Lung (tissue), 17 donors: ENCODE measurements at places on chromosomes 16 and 17. TPM values are rescaled to one million over a fixed set of nuclear protein-coding genes. Genes with fewer than 3 reads are reported as not detected.
A peak's percentile ranks its signal among the peaks of the same experiment; 100 is the strongest.

DNA sequence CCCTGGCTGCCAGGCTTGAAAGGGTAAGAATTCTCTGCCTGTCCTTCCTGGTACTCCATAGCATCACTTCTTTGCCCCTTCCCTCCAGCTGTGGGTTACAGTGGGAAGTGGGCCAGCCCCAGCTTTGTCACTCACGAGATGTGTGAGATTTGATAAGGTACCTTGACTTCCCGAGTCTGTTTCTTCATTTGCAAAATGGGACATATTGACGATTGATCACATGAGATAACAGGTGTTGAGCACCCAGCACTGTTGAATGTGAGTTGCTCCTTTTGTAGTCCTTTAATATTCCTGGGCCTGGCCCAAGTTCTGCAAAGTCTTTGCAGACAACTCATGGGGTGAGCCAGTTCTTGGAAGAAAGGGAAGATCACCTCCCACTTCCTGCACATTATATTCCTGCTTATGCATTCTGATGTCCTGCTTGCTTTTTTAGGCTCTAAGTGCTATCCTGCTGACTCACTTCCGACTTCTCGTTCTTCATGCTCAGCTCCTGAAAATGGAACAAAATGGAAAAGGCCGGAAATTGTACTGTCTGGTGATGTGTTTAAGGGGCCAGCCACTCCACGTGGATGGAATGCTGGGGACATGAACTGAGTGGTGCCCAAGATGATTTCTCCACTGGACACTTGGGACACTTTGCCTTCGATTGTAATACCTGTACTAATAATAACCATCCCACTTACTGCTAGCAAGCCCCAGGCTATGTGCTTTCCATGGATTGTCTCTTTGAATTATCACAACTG, 8.3 kb upstream of the NLK start:
- DNase-seq = no peak
- no peak overlapping the region for H3K27ac ChIP-seq
- no peaks in the 10 kb centered on the region for H3K4me1 ChIP-seq
- no peaks in the 10 kb centered on the region for H3K27me3 ChIP-seq
- no peak overlapping the region for H3K4me3 ChIP-seq
- H3K36me3 ChIP-seq = no peaks in the 10 kb centered on the region

DNA sequence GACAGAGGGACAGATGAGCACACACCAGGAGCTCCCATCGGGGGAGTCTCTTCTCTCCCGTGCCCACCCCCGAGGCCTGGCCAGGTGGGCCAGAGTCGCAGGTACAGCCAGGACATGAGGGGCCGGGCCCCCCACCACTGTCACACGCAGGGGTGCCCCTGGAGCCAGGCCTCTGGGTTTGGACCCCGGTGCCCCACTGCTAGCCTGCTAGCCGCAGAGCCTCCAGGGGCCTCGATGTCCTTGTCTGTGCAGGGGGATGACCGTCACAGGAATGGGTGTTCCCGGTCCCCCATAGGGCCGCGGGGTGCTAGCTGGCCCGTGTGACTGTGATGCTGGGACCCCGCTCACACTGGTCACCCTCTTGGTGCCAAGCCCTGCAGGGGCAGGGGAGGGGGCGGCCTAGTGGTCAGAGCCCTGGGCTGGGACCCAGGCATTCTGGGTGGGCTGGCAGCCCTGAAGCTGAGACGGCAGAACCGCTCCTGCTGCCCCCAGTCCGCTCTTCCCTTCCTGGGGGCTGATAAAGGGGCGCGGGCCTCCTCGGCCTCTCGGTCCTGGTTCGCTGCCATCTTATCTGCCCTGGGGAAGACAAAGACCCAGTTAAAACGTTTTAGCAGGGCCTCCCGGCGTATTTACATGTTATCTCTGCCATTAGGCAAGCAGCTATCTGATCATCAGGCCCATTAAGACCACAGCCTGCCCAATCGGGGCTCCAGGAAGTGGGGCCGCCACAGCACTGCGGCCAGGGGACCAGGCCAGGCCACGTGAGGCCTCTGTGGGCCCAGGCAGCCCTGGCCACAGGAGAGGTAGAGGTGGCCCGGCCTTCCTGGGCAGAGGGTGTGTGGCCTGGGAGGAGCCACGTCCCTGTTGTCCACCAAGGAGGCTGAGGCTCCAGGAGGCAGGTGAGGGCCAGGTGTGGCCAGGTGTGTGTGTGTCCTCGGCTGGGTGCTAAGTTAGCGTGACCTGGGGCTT, 57.2 kb upstream of the ZC3H18 start:
- H3K36me3 ChIP-seq = no peaks in the 10 kb centered on the region
- no peak overlapping the region for H3K27ac ChIP-seq
- no peak overlapping the region for H3K4me3 ChIP-seq
- peak; percentile 67 for DNase-seq

DNA sequence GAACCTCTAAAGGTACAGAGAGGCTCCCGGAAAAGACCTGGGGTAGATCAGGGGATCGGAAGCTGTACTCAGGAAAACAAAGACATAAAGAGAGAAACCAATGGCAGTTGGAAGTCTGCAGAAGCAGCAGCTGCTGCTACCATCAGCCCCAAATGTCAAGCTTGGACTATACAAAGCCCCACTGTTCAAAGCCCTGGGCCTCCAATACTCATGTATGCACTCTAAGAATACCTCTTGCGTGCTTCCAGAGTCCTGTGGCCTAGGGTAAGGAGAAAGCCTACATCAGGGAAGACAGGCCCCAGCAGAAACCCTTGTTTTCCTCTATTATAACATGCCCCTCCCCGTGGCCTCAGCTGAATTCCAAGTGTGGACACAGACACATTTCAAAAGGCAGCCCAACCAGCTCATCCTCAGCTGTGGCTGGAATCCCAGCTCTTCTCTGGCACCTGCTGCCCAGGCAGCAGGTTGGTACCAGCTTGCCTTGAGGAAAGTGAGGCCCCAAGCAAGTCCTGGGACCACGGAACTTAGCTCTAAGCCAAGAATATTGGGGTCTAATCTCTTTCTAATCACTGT, 19.3 kb upstream of the MTMR4 start:
- H3K36me3 ChIP-seq = no peaks in the 10 kb centered on the region
- H3K27ac ChIP-seq = no peak overlapping the region
- H3K4me1 ChIP-seq = peaks cover 32% of the 10 kb centered on the region
- H3K4me3 ChIP-seq = no peak overlapping the region
- no peak for DNase-seq

DNA sequence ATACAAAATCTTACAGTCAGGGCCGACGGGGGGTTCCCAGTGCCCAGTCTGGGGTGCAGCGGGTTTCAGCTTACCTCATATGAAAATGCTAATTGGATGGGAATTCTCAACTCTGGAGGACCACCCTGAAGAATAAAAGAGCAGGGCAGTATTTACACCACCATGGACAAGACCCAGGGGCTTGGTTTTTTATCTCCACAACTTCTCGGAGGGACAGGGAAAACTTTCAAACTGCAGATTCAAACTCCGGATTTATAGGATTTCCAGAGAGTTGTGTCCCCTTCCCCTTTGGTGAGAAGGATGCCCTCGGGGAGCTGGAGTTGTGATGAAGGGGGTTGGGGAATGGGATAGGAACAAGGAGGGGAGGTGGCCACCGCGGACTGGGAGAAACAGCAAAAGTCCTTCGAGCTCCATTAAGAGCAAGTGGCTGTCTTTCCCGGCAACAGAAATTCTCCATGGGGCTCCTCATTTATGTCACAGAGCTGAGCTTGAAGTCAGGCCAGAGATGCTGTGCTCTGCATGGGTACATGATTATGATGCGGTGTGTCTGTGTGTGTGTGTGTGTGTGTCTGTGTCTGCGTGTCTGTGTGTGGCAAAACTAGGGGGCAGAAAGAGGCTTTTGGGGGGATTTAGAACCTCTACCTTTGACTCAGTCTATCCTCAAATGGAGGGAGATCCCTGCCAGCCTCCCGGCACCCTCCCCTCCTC, 15.7 kb downstream of the FOXL1 start:
- H3K36me3 ChIP-seq = no peaks in the 10 kb centered on the region
- H3K27ac ChIP-seq = no peak overlapping the region
- no peak for DNase-seq
- no peak overlapping the region for H3K4me3 ChIP-seq
- no peaks in the 10 kb centered on the region for H3K27me3 ChIP-seq

DNA sequence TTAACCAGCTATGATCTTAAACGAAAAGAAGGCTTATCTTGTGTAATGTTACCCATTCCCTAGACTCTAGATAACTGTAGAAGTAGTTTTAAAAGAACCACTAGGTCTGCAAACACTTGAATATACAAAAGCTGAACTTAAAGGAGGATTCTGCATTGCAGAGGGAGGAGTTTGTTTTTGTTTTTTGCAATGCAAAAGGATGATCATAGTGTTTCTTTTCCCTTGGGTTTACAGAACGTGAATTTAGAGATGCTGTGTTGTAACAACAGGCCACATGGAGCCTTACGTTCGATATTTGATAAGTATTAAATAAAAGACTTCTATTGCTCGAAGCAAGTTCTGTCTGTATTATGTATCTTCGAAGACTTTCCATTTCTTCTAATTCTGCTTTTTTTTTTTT, 77.6 kb downstream of the CHD9 start:
- H3K36me3 ChIP-seq = no peaks in the 10 kb centered on the region
- no peak overlapping the region for H3K4me3 ChIP-seq
- DNase-seq = peak; percentile 29
- H3K4me1 ChIP-seq = peaks cover 11% of the 10 kb centered on the region
- H3K27me3 ChIP-seq = no peaks in the 10 kb centered on the region
- no peak overlapping the region for H3K27ac ChIP-seq

- no peaks in the 10 kb centered on the region for H3K36me3 ChIP-seq
- DNase-seq = no peak
- H3K4me1 ChIP-seq = peaks cover 4% of the 10 kb centered on the region
- no peaks in the 10 kb centered on the region for H3K27me3 ChIP-seq
- peak overlapping the region; percentile 4 for H3K27ac ChIP-seq
Measured at GRCh38 chr16:84806256-84806889, 13.4 kb upstream of the CRISPLD2 start.

- no peaks in the 10 kb centered on the region for H3K27me3 ChIP-seq
- DNase-seq = no peak
- peaks cover 51% of the 10 kb centered on the region for H3K36me3 ChIP-seq
- H3K4me3 ChIP-seq = no peak overlapping the region
- no peaks in the 10 kb centered on the region for H3K4me1 ChIP-seq
Measured at GRCh38 chr16:68563631-68564381, 24.7 kb downstream of the ZFP90 start.

DNA sequence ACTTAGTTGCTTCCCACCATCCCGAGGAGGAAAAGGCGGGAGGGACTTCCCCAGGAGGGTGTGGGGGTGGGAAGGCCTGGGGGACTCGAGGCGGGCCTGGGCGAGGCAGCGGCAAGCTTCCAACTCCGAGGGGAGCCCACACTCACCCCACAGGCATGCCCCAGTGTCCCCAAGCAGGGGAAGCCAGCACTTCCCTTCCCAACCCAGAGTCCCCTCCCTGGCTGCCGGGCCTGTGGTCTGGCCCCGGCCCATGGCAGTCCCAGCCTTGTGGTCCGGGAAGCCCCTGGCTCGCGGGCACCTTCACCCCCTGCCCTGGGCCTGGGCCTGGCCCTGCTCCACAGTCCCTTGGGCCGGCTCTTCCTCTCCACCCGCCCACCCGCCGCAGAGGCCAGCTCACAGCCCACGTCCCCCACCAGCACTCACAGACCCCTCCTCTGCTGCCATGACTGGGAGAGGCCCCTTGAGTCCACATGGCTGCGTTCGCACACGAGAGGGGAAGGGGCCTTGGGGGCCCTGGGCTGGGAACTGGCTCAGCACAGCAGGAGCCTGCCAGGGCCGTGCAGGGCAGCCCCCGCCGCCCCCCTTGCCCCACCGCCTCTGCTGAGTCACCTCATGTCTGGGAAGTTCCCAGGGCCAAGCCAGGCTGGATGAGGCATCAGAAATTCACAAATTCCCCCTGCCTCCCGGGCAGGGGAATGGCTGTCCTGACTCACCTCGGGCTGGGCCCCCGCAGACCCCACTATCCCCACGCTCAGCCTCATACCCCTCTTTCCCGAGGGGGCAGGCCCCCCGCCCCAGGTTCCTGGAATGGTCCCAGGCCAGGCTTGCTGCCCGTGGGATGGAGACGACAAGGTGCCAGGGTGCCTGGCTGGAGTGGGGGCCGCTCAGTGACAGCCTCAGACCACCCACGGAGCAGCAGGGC, 27.8 kb downstream of the BAHCC1 start:
- H3K27ac ChIP-seq = peak overlapping the region; percentile 66
- no peaks in the 10 kb centered on the region for H3K27me3 ChIP-seq
- no peaks in the 10 kb centered on the region for H3K36me3 ChIP-seq
- H3K4me1 ChIP-seq = peaks cover 62% of the 10 kb centered on the region

DNA sequence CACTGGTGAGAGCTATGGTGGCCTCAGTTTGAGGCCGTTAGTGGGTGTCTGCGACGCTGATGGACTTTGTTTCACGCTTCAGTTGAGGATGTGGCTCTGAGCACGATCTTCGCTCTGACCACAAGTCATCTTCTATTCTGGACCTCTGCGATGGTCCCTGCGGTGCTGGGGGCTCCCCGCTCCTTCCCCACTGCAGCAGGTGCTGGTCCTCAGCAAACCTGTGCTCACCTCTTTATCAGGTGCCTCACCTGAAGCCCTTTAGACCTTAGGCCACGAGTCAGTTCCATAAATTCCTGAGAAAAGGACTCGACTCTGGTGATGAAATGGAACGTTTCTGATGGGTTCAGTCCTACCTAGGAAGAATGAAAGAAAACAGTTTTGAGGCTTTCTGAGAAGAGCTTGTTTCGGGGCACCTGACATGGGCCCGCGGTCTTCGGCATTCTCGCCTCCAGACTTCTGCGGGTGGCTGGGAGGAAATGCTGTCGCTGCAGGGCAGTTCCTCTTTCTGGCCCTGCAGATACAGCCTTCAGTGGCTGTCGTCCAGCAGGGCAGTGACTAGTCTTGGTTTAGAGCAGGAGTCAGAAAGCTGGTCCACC, 4.7 kb downstream of the KCTD5 start:
- peaks cover 4% of the 10 kb centered on the region for H3K4me1 ChIP-seq
- no peaks in the 10 kb centered on the region for H3K27me3 ChIP-seq
- no peak overlapping the region for H3K4me3 ChIP-seq

- no peak overlapping the region for H3K4me3 ChIP-seq
- H3K27me3 ChIP-seq = no peaks in the 10 kb centered on the region
- no peak overlapping the region for H3K27ac ChIP-seq
Measured at GRCh38 chr16:6068063-6068462, 970.5 kb upstream of the EEF2KMT start.

GRCh38 chr16:56510544-56510943, 9.3 kb downstream of the BBS2 start:
- H3K27me3 ChIP-seq = no peaks in the 10 kb centered on the region
- H3K4me1 ChIP-seq = no peaks in the 10 kb centered on the region
- no peak overlapping the region for H3K27ac ChIP-seq
- DNase-seq = no peak
- H3K4me3 ChIP-seq = no peak overlapping the region
- peaks cover 12% of the 10 kb centered on the region for H3K36me3 ChIP-seq

- no peak overlapping the region for H3K4me3 ChIP-seq
- no peaks in the 10 kb centered on the region for H3K4me1 ChIP-seq
- no peak for DNase-seq
Measured at GRCh38 chr17:72362376-72363088, 241.7 kb downstream of the SOX9 start.

- DNase-seq = no peak
- H3K27me3 ChIP-seq = no peaks in the 10 kb centered on the region
- H3K36me3 ChIP-seq = no peaks in the 10 kb centered on the region
- H3K4me1 ChIP-seq = peaks cover 11% of the 10 kb centered on the region
Measured at GRCh38 chr16:88978608-88979346, 1.8 kb upstream of the CBFA2T3 start.

MLKL gene
- total RNA-seq = 13.1 TPM

CMTM1 gene
- 7.5 TPM for total RNA-seq

TMEM100 gene
- total RNA-seq = 92.1 TPM
